Mucosa of descending colon (tissue), 3 donors: ENCODE measurements at places on chromosomes 6 and 20.

GRCh38 chr6:132205946-132206345 is 195.3 kb downstream of the MOXD1 start:
- no peak for DNase-seq

DNA sequence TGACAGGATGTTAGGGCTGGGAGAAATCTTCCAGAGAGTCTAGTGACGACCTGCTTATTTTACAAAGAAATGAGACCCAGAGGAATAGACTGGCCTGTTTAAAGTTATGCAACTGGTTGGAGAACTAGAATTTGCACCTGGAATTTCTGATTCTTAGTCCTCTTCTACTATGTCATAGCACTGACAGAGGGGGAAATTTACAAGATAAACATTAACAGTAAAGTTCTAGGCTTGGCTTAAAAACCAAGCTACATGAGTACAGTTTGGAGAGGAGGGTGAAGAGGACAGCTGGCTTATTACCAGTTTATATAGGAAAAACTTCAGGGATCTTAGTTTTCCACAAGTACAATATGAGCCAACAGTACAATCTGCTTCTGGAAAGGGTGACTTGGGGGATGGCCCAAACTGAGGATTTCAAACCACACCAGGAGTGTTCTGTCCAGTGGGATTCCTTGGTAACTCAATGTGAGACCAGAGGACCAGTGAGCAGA is 269.6 kb downstream of the CD109 start:
- no peak for DNase-seq

- DNase-seq = no peak
Observed at GRCh38 chr20:42792052-42792451, 397.7 kb downstream of the PTPRT start.

- no peak for DNase-seq
Observed at GRCh38 chr20:33811776-33812151, 616 bp downstream of the CHMP4B start.

- DNase-seq = no peak
Observed at GRCh38 chr6:73521351-73521985, 636 bp upstream of the EEF1A1 start.

GRCh38 chr6:56862415-56863175 is 92.3 kb upstream of the BEND6 start:
- DNase-seq = no peak

- no peak for DNase-seq
Observed at GRCh38 chr20:24150406-24150805, 161.8 kb upstream of the GGTLC1 start.

GRCh38 chr20:4937407-4938319 is 63.6 kb downstream of the SLC23A2 start:
- DNase-seq = no peak

DNA sequence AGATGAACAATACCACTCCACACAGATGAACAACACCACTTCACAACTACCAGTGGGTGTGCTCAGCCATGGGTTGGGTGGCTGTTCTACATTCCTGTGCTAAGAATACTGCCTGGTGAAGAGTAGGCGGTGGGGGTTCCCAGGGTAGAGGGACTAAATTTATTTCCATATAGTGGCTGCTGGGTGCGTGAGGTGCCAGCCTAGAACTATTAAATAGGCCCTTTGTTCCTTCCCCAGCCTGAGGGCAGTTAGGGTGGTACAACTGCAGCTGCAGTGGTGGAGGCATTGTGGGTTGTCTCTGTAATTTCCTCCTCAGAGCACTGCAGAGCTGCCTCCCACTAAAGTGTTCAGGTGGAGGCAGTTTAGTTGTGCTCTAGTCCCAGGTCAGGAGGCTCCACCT is 618.4 kb downstream of the MMUT start:
- no peak for DNase-seq

DNA sequence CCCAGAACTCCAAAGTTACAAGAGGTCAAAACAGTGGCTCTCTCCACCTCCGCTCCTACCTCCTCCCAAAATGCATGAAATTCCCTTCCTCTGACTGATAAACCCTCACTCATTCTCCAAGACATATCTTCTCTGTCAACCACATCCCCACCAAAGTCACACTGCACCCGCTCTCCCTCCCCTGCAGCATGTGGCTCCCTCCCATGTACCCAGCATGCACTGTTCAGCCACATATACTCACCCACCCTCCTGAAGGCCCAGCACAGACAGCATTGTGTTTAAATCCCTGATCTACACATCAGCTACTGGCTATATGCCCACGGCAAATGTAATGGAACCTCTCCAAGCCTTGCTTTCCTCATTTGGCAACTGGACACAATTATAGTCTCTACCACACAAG is 5.5 kb upstream of the POU5F1 start:
- no peak for DNase-seq

- DNase-seq = no peak
Observed at GRCh38 chr6:1255636-1256365, 56.1 kb upstream of the FOXQ1 start.

DNA sequence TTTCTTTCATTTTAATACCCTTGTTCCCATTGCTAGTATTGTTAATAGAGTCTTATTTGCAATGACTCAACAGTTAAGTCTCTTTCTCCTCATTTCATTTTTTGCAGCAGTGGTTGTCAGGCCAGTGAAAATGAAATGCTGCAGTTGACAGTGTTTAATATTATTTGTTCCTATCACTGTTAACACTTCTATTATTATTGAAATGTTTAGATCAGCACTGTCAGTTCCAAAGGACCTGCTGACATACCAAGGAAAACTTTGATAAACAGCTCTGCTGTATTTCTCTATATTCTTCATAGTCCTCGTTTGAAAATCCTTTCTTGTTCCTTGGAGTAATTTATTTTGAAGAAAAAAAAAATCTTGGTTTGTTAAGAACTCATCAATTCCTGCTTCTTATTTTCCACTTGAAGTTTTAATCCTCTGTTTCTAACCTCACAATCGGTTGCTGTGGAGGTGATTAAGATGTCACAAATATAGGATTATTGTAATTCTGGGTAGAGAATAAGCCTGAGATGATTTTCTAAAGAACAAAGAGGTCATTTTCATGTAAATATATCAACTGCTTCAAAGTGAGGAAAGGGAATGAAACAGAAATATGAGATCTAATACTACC is 1065.9 kb upstream of the CITED2 start:
- no peak for DNase-seq

GRCh38 chr6:31752739-31753319 is 9.6 kb upstream of the SAPCD1 start:
- DNase-seq = no peak

GRCh38 chr6:101393251-101393828 is at the start of gene GRIK2:
TSS of gene GRIK2 (plus strand) at chr6:101393708.
- peak; percentile 38 for DNase-seq

GRCh38 chr6:29791786-29792122 is 35.9 kb upstream of the HLA-G start:
- no peak for DNase-seq

- DNase-seq = no peak
Observed at GRCh38 chr6:119132261-119132981, 54.0 kb upstream of the FAM184A start.

DNA sequence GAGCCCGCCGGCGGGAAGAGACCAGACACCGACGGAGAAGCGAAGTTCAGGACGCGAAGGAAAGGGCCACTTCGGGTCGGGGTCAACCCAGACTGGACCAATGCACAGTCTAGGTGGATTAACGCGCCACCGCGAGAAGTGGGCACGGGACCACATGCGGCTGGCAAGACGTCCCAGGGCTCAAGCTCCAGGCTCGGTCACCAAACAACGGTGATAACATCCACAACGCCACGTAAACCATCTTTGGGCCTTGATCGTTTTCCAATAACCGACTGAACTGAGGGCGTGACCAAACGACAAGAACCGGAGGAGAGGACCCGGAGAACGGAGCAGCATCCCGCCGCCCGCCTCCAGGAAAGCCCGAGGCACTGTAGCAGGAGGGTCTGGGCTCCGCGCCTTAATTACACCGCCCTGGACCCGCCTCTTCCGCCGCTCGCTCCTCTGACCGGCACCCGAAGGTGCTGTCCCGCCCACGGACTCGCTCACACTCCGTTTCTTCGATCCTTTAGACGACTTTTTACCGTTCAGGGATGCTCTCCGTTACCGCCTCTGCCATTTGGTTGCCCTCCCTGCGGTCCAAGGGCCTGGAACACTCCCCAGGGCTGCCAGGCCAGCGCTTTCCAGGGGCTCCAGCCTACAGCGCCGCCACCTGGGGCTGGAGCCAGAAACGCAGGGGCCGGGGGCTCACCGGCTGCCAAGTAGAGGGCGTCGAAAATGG is 44.1 kb downstream of the DPPA5 start:
- DNase-seq = peak; percentile 64

GRCh38 chr6:29728875-29729270 is 5.6 kb downstream of the HLA-F start:
- no peak for DNase-seq
